ENCODE measurements at places on chromosomes 2 and 18. TPM values are rescaled to one million over a fixed set of nuclear protein-coding genes. Genes with fewer than 3 reads are reported as not detected.

ABCG5 gene
- total RNA-seq, result not detected

IL1RL2 gene
- total RNA-seq, result 1.2 TPM

SALL3 gene
- total RNA-seq, result not detected

TMEM169 gene
- total RNA-seq, result 1.8 TPM

ST6GAL2 gene
- 1.8 TPM for total RNA-seq

C2orf78 gene
- not detected for total RNA-seq

GALNT13 gene
- 0.17 TPM for total RNA-seq

GLI2 gene
- total RNA-seq, result under 0.01 TPM

PECR gene
- total RNA-seq, result 8.0 TPM

Measured in mammary epithelial cell (primary cell).